ENCODE measurements at places on chromosomes 13 and 19.

- no peak for DNase-seq
Measured at GRCh38 chr13:24670174-24670573, 10.0 kb upstream of the ATP12A start.

- DNase-seq, result peak; percentile 55
Measured at GRCh38 chr19:3479177-3479833, 1.0 kb downstream of the SMIM24 start.

DNA sequence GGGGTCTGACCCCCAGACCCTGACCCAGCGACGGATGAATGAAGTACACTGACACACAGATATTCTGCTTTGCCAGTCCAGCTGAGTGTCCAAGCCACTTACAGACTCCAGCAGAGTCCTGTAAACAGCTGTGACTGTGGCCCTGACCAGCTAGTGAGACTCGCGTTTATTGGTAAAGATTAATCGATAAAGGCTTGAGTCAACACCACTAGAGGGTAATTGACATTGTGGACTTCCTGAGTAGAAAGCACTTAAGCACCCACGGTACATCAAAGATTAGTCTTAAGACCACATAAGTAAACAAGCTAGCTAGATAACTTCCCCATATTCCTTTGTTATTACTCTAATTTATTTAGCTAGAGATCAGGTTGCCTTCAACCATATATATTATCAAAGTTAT lies 146.0 kb downstream of the OXGR1 start:
- DNase-seq, result no peak

GRCh38 chr13:93265800-93266199 lies 39.2 kb downstream of the GPC6 start:
- no peak for DNase-seq

DNA sequence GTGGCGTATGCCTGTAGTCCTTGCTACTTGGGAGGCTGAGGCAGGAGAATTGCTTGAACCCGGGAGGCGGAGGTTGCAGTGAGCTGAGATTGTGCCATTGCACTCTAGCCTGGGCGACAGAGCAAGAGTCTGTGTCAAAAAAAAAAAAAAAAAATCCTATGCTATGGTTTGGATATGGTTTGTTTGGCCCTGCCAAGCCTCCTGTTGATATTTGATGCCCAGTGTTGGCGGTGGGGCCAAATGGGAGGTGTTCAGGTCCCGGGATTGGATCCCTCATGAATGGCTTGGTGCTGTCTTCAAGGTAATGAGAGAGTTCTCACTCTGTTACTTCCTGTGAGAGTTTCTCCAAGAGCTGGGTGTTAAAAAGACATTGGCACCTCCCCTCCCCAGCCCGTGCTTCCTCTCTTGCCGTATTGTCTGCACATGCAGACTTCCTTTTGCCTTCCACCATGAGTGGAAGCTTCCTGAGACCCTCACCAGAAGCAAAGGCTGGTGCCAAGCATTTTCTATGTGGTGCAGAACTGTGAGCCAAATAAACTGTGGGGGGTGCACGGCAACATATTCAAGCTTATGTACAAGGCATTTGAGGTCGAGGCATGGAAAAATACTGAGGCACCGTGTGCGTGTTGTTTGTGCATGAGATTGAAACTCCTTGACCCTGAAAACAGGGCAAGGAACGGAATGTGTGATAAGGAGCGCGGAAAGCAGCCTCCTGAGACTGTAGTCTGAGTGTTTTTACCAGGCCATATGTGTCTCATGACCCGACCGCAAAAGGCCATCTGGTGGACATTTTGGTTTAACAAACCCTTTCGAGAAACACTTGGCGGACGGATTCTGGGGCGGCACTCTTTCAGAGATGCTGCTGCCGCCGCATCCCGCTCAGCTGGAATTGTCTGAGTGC lies 7.3 kb downstream of the SIGLEC9 start:
- peak; percentile 69 for DNase-seq

Measured in inflammatory macrophage treated with lipopolysaccharide for 1 hour (primary cell).